ENCODE measurements at places on chromosomes 12 and 14.

DNA sequence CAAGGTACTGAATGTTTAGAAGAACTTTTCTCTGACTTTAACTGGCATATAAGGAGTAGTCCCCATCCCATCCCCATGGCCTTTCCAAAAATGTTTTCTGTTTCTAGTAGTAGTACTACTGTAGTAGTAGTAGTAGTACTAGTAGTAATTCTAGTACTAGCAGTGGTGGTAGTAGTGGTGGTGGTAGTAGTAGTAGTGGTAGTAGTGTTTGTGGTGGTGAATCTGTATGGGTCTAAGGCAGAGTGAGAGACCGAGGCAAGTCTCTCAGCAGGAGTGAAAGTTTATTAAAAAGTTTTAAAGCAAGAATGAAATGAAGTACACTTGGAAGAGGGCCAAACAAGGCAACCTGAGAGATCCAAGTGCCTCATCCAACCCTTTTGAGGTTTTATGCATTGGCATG, 58.6 kb downstream of the FOXN4 start:
- DNase-seq: no peak

- peak; percentile 37 for DNase-seq
Observed at GRCh38 chr12:54193434-54193833, 4.6 kb upstream of the SMUG1 start.

GRCh38 chr14:78840898-78841297, 670.7 kb downstream of the NRXN3 start:
- DNase-seq: no peak

- no peak for DNase-seq
Observed at GRCh38 chr14:90692061-90692460, 124.2 kb downstream of the TTC7B start.

GRCh38 chr12:111777345-111778045, 10.8 kb downstream of the ALDH2 start:
- DNase-seq: no peak
